ENCODE measurements at places on chromosomes 16 and 17.

GRCh38 chr16:68310437-68310773 is 341 bp downstream of the SLC7A6OS start:
- no peak for DNase-seq

DNA sequence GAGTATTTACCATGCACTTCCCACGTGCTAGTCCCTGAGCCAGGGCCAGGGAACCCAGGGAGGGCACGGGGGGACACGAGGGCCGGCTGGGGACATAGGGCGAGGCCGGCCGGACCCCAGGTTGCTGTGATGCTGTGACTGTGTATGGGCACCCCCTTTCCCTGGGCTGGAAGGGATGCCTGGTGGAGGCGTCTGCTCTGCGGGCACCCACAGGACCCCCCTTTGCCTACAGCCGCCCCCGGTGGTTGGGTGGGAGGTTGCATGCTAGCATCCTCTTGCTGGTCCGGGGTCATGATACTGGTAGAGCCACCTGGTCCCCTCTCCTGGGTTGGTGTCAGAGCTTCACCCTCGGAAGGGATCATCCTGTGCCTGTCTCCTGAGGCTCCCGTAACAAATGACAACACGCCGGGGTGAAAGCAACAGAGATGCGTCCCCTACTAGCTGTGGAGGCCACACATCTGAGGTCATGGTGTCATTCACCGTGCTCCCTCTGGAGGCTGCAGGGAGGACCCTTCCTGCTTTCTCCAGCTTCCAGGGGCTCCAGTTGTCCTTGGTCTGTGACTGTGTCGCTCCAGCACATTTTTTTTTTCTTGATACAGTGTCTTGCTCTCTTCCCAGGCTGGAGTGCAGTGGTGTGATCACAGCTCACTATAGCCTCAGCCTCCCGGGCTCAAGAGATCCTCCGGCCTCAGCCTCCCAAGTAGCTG is 3.1 kb upstream of the CIAO3 start:
- DNase-seq = no peak

GRCh38 chr16:26951950-26952349 is 114.8 kb upstream of the C16orf82 start:
- DNase-seq = no peak

- no peak for DNase-seq
Observed at GRCh38 chr17:81641825-81642489, 5.0 kb downstream of the TSPAN10 start.

DNA sequence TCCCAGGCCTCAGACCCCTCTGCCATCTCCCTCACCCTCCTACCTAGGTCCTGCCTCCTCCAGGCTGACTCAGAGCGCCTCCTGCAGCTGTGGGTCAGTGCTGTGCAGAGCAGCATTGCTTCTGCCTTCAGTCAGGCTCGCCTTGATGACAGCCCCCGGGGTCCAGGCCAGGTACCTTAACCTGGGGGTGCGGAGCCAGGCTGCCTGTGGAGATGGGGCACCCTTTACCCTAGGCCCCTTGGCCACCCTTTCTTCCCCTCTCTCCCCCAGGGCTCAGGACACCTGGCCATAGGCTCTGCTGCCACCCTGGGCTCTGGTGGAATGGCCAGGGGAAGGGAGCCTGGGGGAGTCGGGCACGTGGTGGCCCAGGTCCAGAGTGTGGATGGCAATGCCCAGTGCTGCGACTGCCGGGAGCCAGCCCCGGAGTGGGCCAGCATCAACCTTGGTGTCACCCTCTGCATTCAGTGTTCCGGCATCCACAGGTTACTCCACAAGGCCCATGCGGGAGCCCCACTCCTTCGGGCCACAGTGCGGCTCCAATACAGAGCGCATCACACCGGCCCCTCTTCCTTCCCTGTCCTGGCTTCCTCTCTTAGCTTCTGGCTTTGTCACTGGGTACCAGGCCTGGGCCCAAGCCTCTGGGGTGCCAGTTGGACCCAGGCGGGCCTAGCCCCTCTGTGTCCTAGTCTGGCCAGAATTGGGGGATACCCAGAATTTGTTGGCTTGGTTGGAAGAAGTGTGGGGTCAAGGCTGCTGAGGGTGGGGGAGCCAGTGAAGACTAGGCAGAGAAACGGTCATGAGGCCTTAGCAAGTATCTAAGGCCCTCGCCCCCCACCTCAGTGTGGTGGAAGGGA is 5.0 kb upstream of the KCTD11 start:
- no peak for DNase-seq

GRCh38 chr17:6574687-6575595 is 18.6 kb upstream of the PITPNM3 start:
- no peak for DNase-seq

GRCh38 chr17:56499799-56500388 is 93.6 kb upstream of the NOG start:
- no peak for DNase-seq

- peak; percentile 36 for DNase-seq
Observed at GRCh38 chr17:81387100-81388090, 7.9 kb upstream of the BAHCC1 start.

GRCh38 chr17:37535906-37536305 is 46.2 kb downstream of the DUSP14 start:
- DNase-seq = no peak

DNA sequence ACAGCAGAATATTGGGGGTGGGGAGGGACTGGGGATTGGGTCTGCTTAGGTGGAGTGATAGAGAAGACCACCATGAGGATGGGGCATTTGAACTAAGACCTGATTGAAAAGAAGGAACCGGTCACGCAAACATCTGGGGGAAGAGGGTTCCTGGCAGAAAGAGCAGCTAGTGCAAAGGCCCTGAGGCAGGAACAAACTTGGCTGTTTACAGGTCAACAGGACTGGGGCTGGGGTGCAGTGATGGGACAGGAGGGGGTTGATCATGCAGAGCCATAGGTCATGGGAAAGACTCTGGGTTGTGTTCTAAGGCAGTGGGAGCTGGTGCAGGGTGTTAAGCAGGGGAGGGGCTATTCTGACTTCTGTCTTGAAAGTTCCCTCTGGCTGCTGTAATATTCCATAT is 1.9 kb downstream of the DRG2 start:
- no peak for DNase-seq

GRCh38 chr17:38883592-38884526 is 14.0 kb downstream of the LASP1 start:
- DNase-seq = no peak

DNA sequence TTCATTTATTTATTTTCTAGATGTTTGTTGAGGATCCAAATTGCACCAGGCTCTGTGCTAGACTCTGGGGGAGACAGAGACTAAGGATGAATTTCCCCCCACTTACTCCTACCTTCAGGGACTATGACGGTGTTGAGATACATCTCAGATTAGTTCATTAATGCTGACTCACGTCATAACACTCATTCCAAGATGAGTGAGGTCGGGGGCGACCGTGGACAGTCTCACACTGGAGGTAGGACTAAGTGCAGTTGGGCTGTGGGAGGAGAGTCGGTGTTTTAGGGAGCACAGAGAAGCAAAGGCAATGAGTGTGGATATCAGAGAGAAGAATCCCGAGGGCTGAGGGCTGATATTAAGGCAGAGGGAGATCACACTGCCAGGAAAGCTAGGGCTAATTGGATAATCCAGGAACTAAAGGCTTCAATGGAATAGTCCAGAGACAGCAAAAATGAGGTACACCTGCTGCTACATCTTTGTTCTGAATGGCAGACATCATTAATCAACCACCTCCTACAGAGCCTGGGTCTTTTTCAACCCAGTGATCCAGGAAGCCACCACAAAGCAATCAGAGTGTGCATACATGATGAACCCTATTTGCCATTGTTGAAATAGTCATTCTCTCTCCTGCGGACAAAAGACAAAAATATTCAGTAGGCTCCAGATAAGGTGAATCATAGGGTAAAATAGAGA is 38.6 kb upstream of the CACNG4 start:
- DNase-seq = no peak

DNA sequence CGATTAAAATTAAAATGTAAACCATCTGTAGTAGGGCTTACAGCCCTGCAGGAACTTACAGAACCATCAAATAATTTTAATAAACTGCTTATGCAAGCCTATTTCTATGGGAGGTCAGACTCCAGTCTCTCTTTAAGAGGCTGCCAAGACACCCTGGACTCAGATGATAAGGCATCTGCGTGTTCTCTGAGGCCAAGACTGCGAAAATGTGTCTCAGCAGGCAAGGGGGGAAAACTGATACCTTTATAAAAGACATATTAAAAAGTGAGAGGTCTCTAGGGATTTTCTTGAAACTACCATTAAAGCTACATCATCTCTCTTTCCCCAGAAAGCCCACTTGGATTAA is 32.2 kb downstream of the MPHOSPH6 start:
- DNase-seq = no peak

DNA sequence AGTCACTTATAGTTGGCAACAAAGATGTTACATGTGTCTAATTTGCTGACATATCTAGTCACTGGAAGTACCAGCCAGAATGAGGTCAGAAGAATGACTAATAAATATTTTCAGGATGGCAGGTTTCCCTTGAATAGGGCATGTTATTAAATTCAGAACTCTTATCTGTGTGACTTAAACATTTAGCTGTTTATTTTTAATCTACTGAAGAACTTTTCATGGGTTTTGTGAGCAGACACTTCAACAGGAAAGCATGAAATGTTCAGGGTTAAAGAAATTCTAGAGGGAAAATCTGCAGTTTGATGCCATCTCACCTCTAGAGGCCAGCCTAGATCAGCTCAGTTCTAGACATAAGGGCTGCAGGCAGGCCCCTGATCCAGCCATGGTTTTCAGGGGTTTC is 13.2 kb downstream of the JPT2 start:
- DNase-seq = no peak

DNA sequence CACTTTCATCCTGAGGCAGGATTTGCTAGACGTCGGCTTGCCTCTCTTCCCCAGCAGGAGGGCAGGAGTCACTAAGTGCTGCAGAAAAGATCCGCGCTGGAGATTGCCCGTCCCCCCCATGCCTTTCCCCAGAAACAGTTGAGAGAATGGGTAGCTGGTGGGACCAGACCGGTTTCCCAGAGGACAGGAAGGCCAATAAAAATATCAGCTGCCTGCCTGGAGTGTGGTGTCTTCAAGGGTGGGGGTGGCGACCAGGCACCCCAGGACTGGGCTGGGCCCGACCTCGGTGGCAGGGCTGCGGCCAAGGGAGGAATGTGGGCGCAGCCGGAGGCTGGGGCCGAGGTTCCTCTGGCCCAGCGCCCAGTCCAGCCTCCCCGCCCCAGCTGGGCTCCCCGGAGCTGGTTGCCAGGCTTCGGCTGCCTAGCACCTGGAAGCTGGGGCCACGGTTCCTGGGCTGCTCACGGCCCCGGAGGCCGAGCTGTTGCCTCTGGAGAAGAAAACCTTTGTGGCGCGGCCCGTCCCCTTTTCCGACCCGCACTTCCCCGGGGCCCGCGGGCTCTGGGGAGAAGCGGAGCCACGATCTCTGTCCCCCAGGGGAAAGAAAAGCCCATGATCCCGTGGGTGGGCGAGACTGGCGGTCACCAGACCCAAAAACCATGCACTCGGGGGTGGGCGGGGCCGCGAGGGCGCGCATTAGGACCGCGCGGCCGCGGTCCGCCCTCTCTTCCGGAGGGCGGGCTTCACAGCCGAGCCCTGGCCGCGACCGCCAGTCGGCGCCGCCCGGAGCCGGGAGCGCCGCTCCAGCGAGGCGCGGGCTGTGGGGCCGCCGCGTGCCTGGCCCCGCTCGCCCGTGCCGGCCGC is at the start of gene TRAF4:
Gene TRAF4 (plus strand): TSS at position 769 of the 861 bp plus-strand sequence. CDS start 102 bp downstream, outside the sequence.
- DNase-seq = peak; percentile 59

DNA sequence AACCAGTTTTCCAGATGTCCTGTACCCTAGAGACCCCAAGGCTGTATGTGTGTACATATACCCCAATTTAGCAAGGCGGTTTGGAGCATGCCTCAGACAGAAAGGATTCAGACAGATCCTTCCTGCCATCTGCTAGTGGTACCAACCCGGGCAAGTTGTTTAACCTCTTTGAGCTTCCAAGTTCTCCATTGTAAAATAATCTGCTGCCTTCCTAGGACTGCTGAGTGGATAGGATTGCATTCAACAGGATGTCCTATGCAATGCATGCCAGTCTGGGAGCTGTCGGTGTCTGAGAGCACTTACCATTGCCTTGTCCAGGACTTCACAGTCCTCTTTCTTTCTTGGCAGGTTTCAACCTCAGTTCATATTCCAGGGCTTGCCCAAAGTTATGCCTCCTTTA is 1.9 kb downstream of the CDH13 start:
- no peak for DNase-seq

DNA sequence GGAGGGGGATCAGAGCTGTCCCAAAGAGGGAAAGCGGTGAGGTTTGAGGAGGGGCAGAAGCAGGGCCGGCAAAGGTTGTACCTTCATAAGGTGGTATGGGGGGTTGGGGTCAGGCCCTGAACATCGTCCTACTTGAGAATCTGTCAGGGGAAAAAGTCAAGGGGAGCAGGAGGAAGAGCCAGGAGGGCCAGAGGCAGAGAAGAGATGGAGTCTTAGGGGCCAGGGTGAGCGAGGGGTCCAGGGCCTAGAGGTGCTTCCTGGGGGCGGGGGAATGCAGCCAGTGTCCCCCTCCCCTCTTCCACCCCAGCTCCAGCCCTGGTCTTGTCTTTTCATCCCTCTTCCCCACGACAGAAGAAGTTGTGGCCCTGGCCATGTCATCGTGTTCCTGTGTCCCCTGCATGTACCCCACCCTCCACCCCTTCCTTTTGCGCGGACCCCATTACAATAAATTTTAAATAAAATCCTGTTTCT is 1.3 kb upstream of the PRRT2 start:
- DNase-seq = no peak

DNA sequence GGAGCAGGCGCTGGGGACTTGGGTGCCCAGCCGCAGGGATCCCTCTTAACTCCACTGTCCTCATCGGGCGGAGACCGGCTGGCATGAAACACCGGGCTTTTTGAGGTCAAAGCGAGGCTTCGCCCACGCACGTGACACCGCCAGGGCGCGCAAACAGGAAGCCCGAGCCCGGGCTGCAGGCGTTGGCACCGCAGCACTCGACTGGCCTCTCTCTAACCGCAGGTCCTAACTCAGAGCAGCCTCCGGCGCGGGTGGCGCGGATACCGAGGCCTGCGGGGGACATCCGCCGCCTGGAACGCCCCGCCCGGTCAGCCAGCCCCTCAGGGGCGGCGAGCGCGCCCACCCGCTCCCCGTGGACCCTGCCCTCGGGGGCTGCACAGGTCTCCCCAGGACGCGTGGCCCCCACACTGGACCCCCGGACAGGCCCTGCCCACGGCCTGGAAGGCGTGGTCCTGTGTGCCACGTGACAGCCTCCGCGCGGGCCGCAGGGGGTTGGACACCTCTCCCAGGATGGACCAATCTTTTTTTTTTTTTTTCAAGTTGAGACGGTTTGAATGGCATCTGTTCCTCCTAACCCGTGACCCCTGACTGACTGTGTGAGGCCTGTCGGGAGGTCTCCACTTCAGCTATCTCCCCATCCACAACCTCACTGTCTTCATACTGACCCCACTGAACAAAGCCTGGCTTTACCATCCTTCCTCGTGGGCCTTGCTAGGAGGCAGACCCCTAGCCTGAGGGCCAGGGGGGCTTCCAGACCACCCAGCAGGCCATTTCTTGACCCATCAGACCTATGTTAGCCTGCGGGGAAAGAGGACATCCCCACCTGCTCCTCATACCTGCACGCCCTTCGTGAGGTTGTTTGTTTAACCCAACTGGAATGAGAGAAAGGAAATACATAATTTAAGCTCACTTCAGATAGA is 8.4 kb upstream of the SLC47A2 start:
- peak; percentile 38 for DNase-seq

GRCh38 chr17:61766520-61766919 is 96.8 kb downstream of the BRIP1 start:
- DNase-seq = no peak
